ENCODE measurements at places on chromosomes 7 and 10. TPM values are rescaled to one million over a fixed set of nuclear protein-coding genes. Genes with fewer than 3 reads are reported as not detected.

GIGYF1 gene
- 7.0 TPM for polyA plus RNA-seq

PRKAR2B gene
- 24.2 TPM for polyA plus RNA-seq

GLI3 gene
- polyA plus RNA-seq: 18.0 TPM

MYL10 gene
- polyA plus RNA-seq: not detected

IFIT1B gene
- not detected for polyA plus RNA-seq

FRMD4A gene
- polyA plus RNA-seq: 11.0 TPM

PNLIPRP2 gene
- polyA plus RNA-seq: 0.37 TPM

PRDX3 gene
- 90.3 TPM for polyA plus RNA-seq

DDC gene
- polyA plus RNA-seq: 0.57 TPM

SEMA3E gene
- 0.10 TPM for polyA plus RNA-seq

CALML3 gene
- 0.02 TPM for polyA plus RNA-seq

EPO gene
- not detected for polyA plus RNA-seq

ESYT2 gene
- polyA plus RNA-seq: 42.7 TPM

VDAC2 gene
- 252 TPM for polyA plus RNA-seq

GPR158 gene
- 0.22 TPM for polyA plus RNA-seq

PNLIPRP1 gene
- not detected for polyA plus RNA-seq

PON2 gene
- polyA plus RNA-seq: 87.7 TPM

GNAT3 gene
- not detected for polyA plus RNA-seq

GJD4 gene
- polyA plus RNA-seq: not detected

AKR1B15 gene
- polyA plus RNA-seq: not detected

HKDC1 gene
- 0.01 TPM for polyA plus RNA-seq

TSPAN13 gene
- polyA plus RNA-seq: 4.2 TPM

GNGT1 gene
- 0.42 TPM for polyA plus RNA-seq

UCMA gene
- not detected for polyA plus RNA-seq

TUBB8 gene
- polyA plus RNA-seq: 3.6 TPM

EMX2 gene
- 14.4 TPM for polyA plus RNA-seq

LLCFC1 gene
- not detected for polyA plus RNA-seq

PMS2 gene
- 15.9 TPM for polyA plus RNA-seq

SRRM3 gene
- 2.0 TPM for polyA plus RNA-seq

NAT16 gene
- not detected for polyA plus RNA-seq

SDK1 gene
- 1.2 TPM for polyA plus RNA-seq

GPC2 gene
- 0.25 TPM for polyA plus RNA-seq

CRPPA gene
- polyA plus RNA-seq: 1.7 TPM

AP1S1 gene
- polyA plus RNA-seq: 54.9 TPM

PTN gene
- polyA plus RNA-seq: 8.4 TPM

KIAA1217 gene
- 7.2 TPM for polyA plus RNA-seq

TRPV6 gene
- polyA plus RNA-seq: 0.03 TPM

PIP gene
- polyA plus RNA-seq: not detected

AKR1C8 gene
- not detected for polyA plus RNA-seq

PRKCQ gene
- 3.0 TPM for polyA plus RNA-seq

PRSS37 gene
- polyA plus RNA-seq: not detected

LRRC17 gene
- polyA plus RNA-seq: 102 TPM

HYAL4 gene
- polyA plus RNA-seq: not detected

LANCL2 gene
- 16.8 TPM for polyA plus RNA-seq

Data from ovary (tissue), 10 donors.